ENCODE measurements at places on chromosomes 6 and 20.

DNA sequence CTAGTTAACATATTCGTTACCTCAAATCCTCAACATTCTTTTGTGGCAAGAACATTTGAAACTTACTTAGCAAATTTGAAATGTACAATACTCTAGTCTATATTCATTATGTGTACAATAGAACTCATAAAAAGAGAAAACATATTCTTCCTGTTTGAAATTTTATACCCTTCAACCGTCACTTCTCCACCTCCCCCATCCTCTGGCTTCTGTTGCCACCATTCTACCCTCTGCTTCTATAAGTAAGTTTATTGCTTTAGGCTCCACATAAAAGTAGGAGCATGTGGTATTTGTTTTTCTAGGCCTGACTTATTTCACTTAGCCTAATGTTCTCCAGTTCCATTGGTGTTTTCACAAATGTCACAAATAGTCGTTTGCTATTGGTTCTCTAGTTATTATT is 205.3 kb downstream of the TENT5A start:
- DNase-seq, result no peak

DNA sequence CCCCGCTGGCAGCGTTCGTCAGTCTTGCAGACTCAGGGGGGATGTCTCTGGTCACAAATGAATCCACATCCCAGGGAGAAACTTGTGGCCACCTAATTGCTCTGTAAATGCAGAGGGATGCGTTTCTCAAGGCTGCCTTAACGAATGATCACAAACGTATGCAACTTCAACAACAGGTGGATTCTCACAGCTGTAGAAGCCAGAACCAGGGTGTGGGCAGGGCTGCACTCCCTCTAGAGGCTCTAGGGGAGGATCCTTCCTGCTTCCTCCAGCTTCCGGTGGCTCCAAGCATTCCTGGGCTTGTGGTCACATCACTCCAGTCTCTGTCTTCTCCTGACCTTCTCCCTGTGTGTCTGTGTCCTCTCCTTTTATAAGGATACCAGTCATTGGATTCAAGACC is 3.3 kb upstream of the TAF4 start:
- no peak for DNase-seq

- DNase-seq, result no peak
Observed at GRCh38 chr6:73203098-73203497, 22.2 kb downstream of the KHDC1L start.

DNA sequence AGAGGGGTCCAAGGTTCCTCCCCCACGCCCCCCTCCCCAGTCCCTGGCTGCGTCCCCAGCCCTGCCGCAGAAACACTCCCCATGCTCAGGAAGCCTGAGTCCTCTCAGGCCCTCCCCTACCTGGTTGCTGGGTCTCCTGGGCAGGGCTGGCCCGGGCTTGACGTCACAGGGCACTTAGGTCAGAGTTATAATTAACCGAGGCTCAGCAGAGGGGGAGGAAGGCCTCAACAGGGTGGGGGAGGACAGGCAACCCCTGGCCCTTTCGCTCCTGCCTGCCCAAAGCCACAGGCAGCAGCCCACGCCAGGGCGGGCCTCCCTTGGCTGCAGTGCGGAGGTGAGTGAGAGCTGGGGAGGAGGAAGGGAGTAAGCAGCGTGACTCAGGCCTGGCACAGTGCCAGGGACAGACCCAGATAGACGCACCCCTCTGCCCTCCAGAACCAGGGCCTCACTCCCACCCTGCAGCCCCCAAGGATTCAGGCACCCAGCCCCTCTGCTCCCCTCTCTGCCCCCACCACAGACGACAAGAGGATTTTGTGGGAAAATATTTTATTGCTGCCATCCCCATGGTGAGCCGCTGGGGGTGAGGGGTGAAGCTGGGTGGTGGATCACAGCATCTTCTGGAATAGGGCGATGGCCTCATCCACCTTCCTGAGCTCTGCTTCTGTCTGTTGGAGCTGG is at the start of gene VWA7:
Gene VWA7 (minus strand): TSS at position 340 of the 678 bp plus-strand sequence. CDS start 549 bp downstream, outside the sequence.
- DNase-seq, result no peak

DNA sequence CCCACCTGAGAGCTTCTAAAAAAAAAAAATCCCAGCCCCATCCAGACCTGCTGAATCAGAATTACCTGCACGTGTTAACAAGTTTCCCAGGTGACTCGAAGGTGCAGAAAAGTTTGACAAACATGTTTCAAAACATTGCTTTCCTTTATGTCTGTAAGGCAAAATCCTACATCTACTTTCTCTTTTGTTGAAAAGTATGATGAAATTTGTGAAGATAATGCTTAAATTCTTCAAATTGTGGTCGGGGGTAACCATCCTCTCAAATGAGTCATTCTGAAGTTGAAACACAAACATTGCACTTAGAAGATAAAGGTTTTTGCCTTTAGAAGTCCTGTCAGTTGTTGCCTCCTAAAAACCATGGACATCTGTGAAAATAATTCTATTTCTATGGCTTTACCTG is 429.7 kb downstream of the EPHA7 start:
- DNase-seq, result no peak

Measured in suprapubic skin (tissue), 4 donors.